ENCODE measurements at places on chromosomes 11 and 22.

GRCh38 chr11:101482556-101483124, 101.2 kb downstream of the TRPC6 start:
- DNase-seq, result no peak

DNA sequence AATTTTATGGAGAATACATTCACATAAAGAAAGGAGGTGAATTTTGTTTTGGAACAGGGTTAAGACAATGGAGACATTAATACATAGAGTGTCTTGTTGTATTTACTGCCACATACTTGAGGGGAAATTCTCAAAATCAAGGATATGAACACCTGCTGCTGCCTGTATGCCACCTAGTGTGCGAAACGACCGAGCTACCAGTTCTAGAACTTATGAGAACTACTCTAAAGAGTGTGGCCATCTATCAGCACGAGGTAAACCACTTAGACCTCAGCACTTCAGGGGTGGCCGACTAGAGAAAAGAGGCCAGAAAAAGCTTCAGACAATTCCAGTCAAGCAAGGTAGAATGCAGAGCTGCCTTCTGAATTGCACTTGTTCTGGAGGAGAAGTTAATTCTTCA, 1.5 kb upstream of the AGBL2 start:
- DNase-seq, result no peak

DNA sequence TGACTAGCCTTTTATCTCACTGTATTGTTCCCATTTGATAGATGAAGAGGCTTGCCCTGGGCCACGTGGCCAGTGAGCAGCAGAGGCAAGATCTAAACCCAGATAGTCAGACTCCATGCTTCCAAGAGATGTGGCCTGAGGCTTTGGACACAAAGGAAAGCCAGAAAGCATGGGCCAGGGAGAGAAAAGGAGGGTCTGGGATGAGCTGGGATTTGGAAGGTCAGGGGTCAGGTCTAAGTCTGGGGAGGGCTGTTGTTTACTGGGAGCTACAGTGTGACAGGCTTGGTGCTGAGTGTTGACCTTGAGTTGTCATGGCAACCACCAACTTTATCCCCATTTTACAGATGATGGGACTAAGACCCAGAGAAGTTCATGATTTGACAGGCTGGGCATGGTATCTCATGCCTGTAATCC, 2.1 kb downstream of the SLC35E4 start:
- no peak for DNase-seq

GRCh38 chr11:61609980-61610366, 29.1 kb upstream of the SYT7 start:
- no peak for DNase-seq

DNA sequence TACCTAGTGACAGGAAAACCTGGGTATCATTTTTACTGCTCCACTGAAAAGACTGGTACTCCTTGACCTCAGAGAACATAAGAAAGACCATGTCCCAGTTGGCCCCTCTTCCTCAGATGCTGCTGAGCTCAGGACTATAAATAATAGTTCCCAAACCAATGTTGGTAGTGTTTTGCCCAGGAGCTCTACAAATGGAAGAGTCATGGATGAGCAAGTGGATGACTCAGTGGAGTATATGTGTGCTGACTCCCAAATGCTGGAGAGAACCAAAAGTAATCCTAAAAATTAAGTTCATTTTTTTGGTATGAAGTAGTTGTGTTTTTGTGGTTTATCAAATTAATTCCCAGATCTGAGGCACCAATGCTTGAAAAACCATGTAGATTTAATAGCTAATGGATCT, 482.0 kb downstream of the KCNA4 start:
- no peak for DNase-seq

DNA sequence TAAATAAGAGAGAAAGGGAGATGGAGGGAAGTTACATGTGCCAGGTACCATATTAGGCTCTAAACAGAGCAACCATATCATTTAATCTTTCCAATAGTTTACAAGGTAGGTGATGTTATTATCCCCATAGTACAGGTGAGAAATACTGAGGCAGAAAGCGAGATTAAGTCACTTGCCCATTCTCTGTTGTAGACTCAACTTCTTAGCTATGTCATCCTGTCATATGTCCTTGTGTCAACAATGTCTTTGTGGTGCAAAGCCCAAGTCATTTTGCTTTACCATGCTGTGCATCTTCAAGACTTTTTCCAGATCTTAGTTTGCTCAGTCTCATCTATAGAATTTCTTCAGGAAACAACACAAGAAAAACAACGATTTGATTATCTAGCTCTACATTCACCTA, 205.0 kb upstream of the E2F8 start:
- DNase-seq, result no peak

GRCh38 chr11:106879029-106879428, 139.2 kb downstream of the GUCY1A2 start:
- no peak for DNase-seq

GRCh38 chr11:128235958-128236357, 351.4 kb downstream of the ETS1 start:
- no peak for DNase-seq

- no peak for DNase-seq
Observed at GRCh38 chr11:101133190-101133589, 3.6 kb upstream of the PGR start.

DNA sequence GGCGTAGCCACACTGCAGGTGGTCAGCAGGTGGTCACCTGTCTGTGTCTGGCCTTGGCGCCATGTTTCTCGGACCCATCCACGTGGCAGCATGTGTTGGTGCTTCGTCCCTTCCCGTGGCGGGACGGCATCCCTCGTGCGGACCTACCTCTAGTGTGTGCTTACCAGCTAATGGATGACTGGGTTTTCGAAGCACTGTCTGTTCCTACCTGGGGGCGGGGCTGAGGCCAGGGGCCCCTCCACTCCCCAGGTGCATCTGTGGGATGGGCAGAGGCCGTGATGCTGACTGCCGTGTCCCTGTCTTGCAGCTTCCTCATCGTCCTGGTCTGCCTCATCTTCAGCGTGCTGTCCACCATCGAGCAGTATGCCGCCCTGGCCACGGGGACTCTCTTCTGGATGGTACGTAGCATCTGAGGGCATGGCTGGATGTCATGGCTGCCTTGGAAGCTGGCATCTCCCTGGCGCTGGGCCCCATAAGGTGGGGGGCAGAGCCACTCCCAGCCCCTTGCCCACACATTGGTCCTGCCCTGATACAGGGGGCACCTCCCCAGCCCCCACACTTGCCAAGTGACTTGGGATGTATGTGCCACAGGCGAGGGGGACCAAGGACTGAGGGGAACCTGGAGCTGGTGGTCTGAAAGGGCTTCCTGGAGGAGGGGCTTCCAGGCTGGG, 82.9 kb downstream of the KCNQ1 start:
- DNase-seq, result no peak

DNA sequence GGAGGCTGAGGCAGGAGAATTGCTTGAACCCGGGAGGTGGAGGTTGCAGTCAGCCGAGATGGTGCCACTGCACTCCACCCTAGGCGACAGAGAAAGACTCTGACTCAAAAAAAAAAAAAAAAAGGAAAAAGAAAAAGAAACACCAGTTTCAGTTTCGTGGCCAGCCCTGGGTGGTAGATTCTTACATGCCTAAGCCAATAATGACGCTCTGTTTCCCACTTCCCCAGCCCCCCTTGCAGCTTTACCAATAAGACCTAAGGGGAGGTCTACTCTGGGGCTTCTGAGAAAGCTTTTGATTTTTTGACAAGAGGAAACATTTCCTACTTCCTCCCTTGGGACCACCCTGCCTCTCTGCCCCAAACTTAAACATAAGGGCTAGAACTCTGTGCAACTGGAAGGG, 30.0 kb upstream of the PTPRJ start:
- no peak for DNase-seq

DNA sequence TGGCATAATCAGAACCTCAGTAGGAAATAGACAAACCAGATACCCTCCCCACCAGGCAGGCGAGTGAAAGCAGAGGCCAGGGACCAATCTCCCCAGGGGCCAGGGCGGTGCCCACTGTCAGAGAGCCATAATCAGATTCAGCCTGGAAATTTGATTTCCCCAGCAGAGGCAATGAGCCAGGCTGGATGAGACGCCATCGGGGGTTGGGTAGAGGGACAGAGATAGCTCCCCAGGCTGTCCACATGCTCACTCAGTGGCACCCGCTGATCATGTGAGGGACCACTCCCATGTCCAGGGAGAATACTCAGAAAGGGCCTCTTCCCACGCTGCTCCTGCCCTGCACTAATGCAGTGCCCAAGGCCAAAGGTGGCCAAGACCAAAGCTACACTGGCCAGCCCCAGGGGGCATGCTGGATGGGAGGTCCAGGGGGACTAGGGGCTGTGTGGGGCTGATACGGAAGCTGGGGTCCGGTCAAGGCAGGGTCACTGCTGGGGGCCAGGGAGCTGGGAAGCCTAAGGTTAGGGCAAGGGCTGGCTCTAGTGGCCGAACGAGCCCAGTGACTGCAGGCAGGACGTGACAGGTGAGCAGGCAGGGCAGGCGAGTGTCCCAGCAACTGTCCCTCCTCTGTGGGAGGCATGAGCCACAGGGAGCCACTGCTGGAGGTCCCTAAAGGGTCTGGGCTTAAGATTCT, 19.8 kb downstream of the ARVCF start:
- no peak for DNase-seq

- DNase-seq, result no peak
Observed at GRCh38 chr22:36595940-36596339, 67.0 kb upstream of the EIF3D start.

DNA sequence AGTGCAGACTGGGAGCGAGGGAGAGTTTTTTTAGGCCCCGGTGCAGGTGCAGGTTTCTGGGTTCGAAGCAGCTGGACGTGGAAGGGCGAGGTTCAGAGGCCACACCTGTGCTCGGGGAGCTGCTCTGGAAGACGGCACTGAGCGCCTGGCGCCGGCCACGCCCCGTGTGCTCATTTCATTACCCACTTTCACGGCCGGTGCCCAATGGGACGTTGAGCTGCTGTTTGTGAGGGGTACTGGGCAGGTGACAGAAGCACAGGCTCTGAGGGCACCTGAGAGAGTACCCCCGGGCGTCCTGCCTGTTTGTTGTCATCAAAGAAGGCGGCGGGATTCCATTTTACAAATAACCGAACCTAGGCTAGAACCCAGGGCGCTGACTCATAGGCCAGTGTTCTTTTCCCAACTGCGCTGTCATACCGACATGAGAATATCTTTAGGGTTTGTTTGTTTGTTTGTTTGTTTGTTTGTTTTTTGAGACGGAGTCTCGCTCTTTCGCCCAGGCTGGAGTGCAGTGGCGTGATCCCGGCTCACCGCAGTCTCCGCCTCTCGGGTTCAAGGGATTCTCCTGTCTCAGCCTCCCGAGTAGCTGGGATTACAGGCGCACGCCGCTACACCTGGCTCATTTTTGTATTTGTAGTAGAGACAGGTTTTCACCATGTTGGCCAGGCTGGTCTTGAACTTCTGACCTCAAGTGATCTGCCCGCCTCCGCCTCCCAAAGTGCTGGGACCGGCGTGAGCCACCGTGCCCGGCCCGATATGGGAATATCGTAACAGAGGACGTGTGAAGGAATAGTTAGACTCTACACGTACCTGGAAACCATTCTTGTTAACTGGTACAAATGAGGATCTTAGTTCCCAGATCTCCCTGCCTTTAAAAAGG, 16.6 kb upstream of the SPTBN2 start:
- DNase-seq, result peak; percentile 39

DNA sequence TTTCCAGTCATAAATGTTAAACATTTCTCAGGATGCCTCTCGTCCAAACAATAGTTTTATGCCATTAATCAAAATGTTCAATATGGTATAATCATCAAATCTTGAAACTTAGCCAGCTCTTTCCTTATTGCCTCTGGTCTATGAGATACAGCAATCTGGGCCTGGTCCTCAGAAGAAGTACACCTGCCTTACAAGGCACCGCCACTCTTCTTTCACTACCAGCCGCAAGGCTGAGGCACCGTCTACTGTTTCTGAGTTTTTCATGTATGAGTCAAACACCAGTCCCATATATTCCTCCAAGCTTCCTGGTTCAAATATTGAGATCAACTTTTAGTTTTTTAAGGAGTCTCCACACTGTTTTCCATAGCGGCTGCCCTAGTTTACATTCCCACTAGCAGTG, 600.6 kb upstream of the FAT3 start:
- DNase-seq, result no peak

DNA sequence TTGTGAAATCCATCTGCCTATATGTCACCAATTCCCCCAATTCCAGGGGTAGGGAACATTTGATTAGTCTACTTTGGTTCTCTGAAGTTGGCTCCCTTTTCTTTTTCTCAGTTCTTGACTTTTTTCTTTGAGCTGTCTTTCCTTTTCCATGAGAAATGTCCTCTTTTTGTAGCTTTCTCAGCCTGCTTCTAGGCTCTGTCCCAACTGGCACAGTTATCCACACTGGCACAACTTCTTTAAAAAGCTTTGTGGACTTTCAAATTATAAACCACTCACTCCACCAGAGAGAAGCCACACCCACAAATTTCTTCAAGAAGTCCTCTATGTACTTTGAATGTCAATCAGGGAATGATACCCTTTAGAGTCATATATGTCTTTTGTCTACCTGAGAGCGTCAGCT, 100.5 kb downstream of the TTC17 start:
- no peak for DNase-seq

GRCh38 chr11:22151649-22152197, 41.2 kb upstream of the ANO5 start:
- DNase-seq, result no peak

GRCh38 chr11:41237382-41237781, 222.1 kb downstream of the LRRC4C start:
- no peak for DNase-seq

DNA sequence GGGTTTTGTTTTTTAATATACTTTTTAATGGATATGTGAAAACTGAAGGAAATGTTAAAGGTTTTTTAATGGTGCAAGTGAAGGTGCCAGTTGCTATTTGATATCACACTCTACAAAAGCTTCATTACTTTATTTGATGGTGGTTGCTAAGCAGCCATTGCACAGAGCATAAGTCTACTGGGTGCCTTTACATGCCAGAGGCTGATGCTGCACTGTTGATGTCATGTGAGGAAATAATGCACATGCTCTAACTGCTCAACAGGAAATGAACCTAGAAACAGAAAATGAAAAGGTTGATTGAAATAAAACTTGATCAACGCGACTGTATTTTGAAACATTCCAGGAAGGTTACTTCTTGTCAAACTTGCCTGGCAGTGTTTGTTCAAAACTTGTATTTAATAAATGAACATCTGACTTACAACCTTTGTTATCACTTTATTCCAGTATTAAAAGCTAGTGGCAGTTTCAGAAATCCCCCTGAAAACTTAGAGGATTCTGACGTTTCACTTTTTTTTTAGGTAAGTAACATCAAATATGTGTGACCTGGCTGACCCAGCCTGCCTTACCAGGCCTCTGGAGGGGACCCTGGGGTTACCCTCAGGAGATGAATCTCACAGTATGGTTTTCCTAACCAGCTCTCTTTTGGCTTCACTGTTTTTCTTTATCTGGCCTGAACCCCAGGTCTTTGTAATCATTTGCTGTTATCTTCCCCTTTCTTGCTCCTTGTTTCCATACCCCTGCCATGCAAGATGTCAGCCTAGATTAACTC, 2.4 kb upstream of the ATP5MG start:
- DNase-seq, result no peak

GRCh38 chr11:95652002-95652472, 137.5 kb downstream of the FAM76B start:
- DNase-seq, result no peak

DNA sequence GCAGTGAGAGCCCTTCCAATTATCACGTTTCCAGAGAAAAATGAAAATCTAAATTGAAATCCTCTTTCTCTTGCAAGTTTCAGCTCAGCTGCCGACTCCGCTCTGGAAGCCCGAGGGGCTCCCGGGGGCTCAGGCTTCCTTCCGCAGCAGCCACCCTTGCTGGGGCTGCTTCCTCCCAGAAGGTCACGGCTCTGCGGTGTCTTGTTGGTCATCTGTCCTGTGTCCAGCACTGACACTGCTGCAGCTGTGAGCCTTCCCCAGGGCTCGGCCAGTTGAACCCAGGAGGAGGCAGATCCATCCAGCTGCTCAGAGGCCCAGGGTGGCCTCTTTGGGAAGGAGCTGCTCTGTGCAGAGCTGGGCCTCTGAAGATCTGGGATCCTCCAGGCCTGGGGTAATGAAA, 1337.2 kb downstream of the TBC1D22A start:
- DNase-seq, result no peak

Data from SW 1271 (cell line).